ENCODE measurements at places on chromosomes 16 and 17. TPM values are rescaled to one million over a fixed set of nuclear protein-coding genes. Genes with fewer than 3 reads are reported as not detected.
A peak's percentile ranks its signal among the peaks of the same experiment; 100 is the strongest.

DNA sequence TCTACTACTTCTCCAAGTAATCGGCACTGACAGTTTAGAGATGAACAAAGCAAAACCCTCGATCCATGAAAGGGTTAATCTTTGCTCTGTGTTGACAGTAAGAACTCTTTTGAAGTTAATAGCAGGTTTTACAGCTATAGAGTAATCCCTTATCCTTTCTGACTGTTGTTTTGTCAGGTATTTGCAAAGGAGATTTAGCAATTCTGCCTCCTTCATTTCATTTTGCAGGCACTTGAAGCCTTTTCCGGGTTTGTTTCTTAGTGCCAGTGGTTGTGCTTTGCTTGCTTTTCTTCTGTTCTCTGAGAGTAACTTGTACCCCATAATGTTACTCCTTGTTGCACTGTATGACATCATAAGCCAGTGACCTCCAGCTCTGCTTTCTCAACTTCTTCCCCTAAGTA is 64.5 kb downstream of the TANGO6 start:
- H3K4me3 ChIP-seq: no peak overlapping the region
- no peaks in the 10 kb centered on the region for H3K4me1 ChIP-seq
- no peak overlapping the region for H3K27ac ChIP-seq
- no peaks in the 10 kb centered on the region for H3K27me3 ChIP-seq
- peaks cover 8% of the 10 kb centered on the region for H3K36me3 ChIP-seq

PDILT gene
- total RNA-seq: not detected

- H3K4me1 ChIP-seq: peaks cover 9% of the 10 kb centered on the region
- no peak for DNase-seq
- H3K27me3 ChIP-seq: no peaks in the 10 kb centered on the region
- H3K36me3 ChIP-seq: peaks cover 24% of the 10 kb centered on the region
Measured at GRCh38 chr16:48330189-48330840, 54.9 kb downstream of the SIAH1 start.

GUCY2D gene
- not detected for total RNA-seq

MT1M gene
- total RNA-seq: not detected

DNA sequence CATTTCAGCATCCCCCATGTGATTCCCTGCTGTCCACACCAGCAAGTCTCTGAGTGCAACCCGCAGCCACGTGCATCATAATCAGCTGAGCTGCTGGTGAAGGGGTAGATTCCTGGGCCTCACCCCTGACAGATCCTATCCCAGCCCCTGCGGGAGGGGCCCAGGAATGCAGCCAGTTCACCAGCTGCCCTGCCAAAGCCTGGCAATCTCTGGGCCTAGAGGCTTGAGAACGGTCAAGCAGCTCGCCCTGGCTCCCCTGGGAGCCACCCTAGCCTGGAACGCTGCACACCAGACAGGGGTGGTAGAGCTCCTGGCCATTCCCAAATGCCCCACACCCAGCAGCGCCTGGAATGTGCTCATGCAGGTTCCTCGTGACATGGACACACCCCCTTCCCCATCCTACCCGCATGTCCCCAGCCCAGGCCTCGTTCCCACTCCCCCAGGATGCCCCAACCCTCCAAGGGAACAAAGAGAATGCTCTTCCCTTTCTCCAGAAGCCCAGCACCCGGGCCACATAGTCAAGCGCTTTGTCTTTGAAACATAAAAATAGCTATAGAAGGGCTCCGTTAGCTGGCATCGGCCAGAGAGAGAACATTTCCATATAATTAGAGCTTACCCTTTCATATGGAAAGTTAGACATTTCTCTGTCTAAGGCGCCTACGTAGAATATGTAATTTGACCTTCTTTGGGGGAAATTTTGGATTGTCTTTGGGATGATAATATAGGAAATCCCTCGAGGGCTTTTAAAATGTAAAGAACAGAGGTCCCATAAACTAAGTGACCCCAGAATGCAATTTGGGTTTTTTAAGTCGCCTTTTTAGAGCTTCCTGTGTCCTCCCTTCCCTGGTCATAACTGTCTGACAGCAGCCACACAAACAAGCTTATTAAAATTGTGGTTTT is 3.4 kb downstream of the CEP295NL start:
- DNase-seq: no peak
- no peaks in the 10 kb centered on the region for H3K36me3 ChIP-seq
- H3K27ac ChIP-seq: no peak overlapping the region
- no peaks in the 10 kb centered on the region for H3K27me3 ChIP-seq
- H3K4me3 ChIP-seq: no peak overlapping the region
- H3K4me1 ChIP-seq: peaks cover 8% of the 10 kb centered on the region

GRCh38 chr17:59712862-59713261 is 5.4 kb downstream of the VMP1 start:
- no peaks in the 10 kb centered on the region for H3K27me3 ChIP-seq
- H3K4me1 ChIP-seq: peaks cover 49% of the 10 kb centered on the region
- no peak overlapping the region for H3K27ac ChIP-seq
- DNase-seq: no peak
- H3K36me3 ChIP-seq: peaks cover 7% of the 10 kb centered on the region

ZSCAN10 gene
- 0.26 TPM for total RNA-seq

DNA sequence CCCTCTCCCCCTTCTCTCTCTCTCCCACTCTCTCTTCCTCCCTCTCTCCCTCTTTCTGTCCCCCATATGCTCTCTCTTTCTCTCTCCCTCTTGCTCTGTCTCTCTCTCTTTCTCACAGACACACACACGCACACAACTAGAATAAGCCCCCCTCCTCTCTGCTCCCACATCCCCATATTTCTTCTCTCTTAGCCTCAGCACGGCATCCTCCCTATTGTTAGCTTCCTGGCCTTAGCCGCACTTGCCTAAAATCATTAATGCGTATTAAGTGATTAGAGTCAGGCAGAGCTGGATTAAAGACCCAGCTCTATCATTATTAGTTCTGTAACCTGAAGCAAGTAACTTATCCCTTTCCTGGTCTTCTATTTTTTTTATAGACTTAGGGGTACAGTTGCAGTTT is 319.0 kb upstream of the C16orf82 start:
- DNase-seq: no peak
- H3K27me3 ChIP-seq: peaks cover 38% of the 10 kb centered on the region
- no peak overlapping the region for H3K4me3 ChIP-seq
- H3K36me3 ChIP-seq: no peaks in the 10 kb centered on the region
- no peak overlapping the region for H3K27ac ChIP-seq
- H3K4me1 ChIP-seq: no peaks in the 10 kb centered on the region

GRCh38 chr16:75443298-75443697 is 10.0 kb upstream of the CFDP1 start:
- H3K4me1 ChIP-seq: no peaks in the 10 kb centered on the region
- no peaks in the 10 kb centered on the region for H3K27me3 ChIP-seq
- no peaks in the 10 kb centered on the region for H3K36me3 ChIP-seq
- no peak overlapping the region for H3K4me3 ChIP-seq
- no peak for DNase-seq

CTRB2 gene
- total RNA-seq: not detected

SOCS7 gene
- 25.1 TPM for total RNA-seq

MT1X gene
- 57.9 TPM for total RNA-seq

DNA sequence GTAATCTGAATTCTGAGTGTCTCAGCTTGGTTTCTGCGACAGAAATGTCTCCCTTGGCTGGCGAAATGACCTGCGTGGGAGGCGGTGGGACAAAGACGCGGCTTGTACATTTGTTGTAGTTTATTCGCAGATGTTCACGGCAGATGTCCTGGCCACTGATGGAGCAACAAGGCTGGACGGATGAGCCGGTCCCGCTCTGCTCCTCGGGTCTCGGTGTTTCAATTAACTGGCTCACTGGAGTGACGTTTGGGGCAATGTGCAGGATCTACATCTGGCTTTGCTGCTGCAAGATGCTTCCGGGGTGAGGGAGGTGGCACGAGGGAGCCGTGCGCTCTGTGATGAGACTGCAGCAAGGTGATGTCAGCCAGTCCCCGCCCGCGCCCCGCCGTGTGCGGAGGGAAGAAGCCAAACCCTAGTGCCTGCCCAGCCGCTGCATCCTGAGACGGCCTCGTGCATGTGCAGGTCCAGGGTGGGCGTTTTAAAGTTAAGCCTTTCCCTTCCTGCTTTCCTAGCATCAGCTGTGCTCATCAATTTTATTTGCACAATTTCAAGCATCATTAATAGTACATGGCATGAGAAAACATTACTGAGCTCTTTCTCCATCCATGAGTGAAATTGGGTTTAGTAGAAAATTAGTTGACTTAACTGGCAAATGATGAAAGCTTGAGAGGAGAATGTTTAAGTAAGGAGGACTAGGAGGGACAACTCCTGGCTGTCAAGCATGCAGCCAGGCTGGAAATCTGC is 44.4 kb downstream of the MGAT5B start:
- no peaks in the 10 kb centered on the region for H3K36me3 ChIP-seq
- no peak overlapping the region for H3K4me3 ChIP-seq
- H3K27ac ChIP-seq: no peak overlapping the region

TBC1D3 gene
- total RNA-seq: not detected

DNA sequence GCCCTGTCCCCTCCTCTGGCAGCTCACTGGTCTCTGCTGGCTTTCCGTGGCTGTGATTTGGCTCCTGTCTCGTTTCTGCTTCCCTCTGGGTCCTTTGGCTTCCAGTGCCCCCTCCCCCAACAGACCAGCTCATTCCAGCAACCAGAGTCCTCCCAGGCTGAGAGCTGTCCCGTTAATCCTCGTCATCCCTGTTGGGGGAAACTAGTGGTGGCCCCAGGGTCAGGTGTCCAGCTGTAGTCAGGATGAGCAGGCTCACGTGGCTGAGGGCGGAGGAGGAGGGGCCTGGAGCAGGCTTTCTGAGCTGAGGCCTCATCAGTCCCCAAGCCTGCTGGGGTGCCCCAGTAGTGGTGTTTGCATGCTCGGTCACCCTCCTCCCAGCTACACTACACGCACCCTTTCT is 10.7 kb upstream of the CBX4 start:
- peaks cover 16% of the 10 kb centered on the region for H3K27me3 ChIP-seq
- no peak for DNase-seq
- no peak overlapping the region for H3K4me3 ChIP-seq
- H3K4me1 ChIP-seq: peaks cover 4% of the 10 kb centered on the region
- no peak overlapping the region for H3K27ac ChIP-seq

DNA sequence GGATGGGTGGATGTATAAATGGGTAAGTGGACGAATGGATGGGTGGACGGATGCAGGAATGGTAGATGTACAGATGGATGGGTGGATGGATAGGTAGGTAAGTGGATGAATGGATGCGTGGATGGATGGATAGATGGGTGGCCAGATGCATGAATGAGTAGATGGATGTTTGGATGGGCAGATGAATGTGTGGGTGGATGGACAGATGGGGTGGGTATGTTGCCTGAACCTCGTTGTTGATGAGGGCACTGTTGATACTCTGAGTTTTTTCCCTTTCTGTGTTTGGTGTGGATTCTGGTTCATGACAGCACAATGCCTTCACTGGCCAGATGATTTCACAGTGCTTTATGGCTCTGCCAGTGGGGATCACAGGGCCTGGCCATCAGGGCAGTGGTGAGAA is 208.3 kb downstream of the NPIPB11 start:
- H3K4me3 ChIP-seq: no peak overlapping the region
- H3K27ac ChIP-seq: no peak overlapping the region
- no peak for DNase-seq
- H3K4me1 ChIP-seq: no peaks in the 10 kb centered on the region
- H3K36me3 ChIP-seq: no peaks in the 10 kb centered on the region

DNA sequence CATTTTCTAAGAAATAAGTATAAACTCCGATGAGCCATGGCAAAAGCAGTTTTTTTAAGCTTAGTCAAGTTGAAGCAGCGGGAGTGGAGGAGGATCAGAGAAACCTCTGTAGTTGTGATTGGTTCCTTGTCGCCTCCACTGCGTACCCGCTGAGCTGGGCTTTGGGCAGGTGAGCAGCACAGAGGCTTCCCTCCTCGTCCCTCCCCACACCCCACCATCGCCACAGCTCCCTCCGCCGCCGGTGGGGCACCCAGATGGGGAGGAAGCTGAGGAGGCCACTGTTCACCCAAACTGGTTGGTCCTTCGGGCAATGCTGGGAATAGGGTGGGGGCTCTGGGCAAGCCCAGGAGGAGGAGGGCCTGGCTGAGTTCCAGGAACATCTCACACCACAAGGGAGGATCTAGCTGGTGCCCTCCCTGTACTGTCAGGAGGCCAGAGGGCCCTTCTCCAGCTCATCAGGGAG is 5.2 kb upstream of the MRPL38 start:
- DNase-seq: no peak
- H3K4me3 ChIP-seq: no peak overlapping the region

- H3K4me1 ChIP-seq: peaks cover 39% of the 10 kb centered on the region
- peaks cover 21% of the 10 kb centered on the region for H3K36me3 ChIP-seq
- peak overlapping the region; percentile 68 for H3K4me3 ChIP-seq
- no peak overlapping the region for H3K27ac ChIP-seq
- no peak for DNase-seq
- H3K27me3 ChIP-seq: no peaks in the 10 kb centered on the region
Measured at GRCh38 chr17:56831369-56832095, 2.2 kb downstream of the C17orf67 start.

GRCh38 chr17:74147056-74147835 is 56.2 kb upstream of the RPL38 start:
- no peaks in the 10 kb centered on the region for H3K4me1 ChIP-seq
- DNase-seq: no peak
- no peak overlapping the region for H3K27ac ChIP-seq
- no peak overlapping the region for H3K4me3 ChIP-seq

HOXB1 gene
- not detected for total RNA-seq

NARF gene
- total RNA-seq: 69.3 TPM

NGFR gene
- total RNA-seq: 0.12 TPM

CSF3 gene
- total RNA-seq: not detected

DNA sequence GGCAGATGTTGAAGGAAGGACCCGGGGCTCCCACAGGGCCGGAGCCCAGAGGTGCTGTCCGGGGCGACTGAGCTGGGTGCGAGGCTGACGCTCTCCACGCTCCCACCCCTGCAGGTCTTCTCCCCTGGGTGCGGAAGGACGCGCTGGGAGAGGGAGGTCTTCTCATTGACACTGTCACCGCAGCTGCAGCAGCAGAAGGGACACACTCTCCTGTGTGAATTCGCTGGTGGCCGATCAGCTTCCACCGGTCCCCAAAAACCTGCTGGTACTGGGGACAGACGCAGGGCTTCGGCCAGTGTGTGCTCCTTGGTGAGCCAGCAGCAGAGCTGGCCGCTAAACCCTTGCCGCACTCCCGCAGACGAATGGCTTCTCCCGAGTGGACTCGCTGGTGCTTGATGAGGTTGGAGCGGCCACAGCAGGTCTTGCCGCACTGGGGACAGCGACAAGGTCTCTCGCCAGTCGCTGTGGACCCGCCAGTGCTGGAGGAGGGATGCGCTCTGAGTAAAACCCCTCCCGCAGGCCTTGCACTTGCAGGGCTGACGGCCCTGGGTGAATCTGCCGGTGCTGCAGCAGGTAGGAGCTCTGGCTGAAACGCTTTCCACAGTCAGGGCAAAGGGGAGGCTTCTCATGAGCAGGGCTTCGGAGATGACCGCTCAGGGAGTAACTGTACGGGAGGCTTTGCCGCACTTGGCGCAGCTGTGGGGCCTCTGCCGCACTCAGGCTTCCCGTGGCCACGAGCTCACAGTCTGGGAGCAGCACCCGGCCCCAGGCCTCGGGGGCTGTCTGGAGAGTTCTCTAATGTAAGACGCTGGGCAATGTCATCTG is 6.2 kb downstream of the ZNF843 start:
- H3K27me3 ChIP-seq: no peaks in the 10 kb centered on the region
- no peaks in the 10 kb centered on the region for H3K36me3 ChIP-seq
- no peak for DNase-seq
- peaks cover 5% of the 10 kb centered on the region for H3K4me1 ChIP-seq
- no peak overlapping the region for H3K27ac ChIP-seq

Measured in activated naive CD4-positive, alpha-beta T cell treated with anti-CD3 and anti-CD28 coated beads for 36 hours (primary cell).